Stimulated activated CD4-positive, alpha-beta T cell treated with anti-CD3 and anti-CD28 coated beads, Interleukin-1b, Interleukin-23, amount 100 ng/mL, for 24 hours (primary cell): ENCODE measurements at places on chromosomes 13 and 19.

DNA sequence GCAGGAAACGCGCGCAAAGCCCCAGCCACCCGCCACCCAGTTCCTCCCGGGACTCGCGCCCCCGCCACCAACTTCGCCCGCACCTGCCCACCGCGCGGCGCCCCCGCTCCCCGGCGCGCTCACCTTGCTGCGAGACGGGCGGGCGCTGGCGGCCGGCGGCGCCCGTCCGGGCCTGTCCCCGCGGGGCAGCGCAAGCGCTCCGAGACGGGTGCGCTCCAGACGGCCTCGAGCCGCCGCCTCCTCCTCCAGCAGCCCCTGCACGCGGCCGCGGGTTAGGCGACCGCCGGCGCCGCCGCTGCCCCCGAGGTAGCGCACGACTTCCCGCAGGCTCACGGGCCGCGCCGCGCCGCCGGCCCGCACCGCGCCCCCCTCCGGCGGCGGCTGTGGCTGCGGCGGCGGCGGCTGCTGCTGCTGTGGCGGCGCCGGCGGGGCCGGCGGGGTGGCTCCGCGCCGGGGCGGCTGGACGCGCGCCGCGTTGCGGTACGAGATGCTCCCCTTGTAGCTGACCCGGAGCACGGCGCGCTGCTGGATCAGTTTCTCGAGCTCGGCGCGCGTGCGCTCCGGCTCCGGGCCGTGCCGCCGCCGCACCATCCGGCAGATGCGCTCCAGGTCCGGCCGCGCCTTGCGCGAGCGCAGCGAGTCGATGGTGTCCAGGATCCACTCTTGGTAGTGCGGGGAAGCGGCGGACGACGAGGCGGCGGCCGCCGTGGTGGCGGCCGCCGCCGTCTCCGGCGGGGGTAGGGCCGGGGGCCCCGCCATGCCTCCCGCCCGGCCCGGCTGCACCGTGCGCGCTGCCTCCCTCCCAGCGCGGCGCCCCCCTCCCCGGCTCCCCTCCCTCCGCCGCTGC lies 666 bp downstream of the SAMD1 start:
- no peak for DNase-seq

GRCh38 chr19:52896431-52897137 lies 851 bp downstream of the ZNF320 start:
- DNase-seq = no peak

GRCh38 chr13:70490320-70490935 lies 382.2 kb upstream of the KLHL1 start:
- DNase-seq = no peak

DNA sequence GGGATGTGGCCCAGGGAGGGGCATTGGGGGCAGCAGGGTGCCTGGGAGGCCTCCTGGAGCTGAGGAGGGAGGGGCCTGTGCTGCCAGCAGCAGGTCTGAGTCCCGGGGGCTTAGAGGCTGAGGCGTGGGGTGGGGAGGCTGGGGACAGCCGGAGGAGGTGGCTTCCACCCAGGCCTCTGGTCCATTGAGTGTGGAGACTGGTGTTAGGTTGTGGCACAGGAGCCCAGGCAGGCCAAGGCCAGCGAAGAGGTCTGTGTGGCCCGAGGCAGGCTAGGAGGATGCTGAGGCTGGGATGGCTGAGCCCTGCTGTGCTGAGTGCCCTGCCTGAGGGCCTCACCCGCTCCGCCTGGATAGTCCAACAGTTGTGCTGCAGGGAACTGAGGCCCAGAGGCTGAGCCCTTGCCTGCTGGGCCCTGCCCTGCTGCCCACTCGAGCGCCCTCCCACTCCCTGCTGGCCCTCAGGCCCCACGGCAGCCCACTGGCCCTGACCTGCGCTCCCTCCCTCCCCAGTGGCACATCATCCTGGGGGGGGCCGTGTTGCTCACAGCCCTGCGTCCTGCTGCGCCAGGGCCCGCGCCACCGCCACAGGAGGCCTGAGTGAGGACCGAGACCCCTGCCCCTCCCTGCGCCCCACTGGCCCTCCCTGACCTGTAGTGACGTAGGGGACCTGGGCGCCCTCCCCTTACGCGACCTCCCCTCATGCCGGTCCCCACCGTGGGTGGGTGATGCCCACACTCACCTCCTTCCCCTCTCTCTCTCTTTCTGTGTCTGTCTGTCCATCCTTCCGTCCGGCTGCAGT lies 4.9 kb upstream of the GARIN5A start:
- no peak for DNase-seq

DNA sequence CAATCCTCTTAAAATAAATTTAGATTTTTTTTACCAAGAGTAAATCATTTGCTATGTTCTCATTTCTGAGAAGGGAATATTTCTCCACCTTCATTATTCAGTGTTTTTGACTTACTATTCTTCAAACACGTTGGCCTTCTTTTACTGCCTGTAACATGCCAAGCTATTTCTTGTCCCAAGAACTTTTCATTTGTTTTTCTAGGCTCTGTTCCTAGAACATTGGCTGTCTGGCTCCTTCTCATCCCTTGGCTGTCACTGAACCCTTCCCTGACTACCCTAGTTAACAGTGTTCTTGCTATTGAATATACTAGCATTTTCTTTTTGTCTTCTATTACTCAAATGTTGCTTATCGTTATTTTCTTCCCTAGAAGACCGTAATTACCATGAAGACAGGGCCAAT lies 248.1 kb downstream of the ITGBL1 start:
- no peak for DNase-seq

DNA sequence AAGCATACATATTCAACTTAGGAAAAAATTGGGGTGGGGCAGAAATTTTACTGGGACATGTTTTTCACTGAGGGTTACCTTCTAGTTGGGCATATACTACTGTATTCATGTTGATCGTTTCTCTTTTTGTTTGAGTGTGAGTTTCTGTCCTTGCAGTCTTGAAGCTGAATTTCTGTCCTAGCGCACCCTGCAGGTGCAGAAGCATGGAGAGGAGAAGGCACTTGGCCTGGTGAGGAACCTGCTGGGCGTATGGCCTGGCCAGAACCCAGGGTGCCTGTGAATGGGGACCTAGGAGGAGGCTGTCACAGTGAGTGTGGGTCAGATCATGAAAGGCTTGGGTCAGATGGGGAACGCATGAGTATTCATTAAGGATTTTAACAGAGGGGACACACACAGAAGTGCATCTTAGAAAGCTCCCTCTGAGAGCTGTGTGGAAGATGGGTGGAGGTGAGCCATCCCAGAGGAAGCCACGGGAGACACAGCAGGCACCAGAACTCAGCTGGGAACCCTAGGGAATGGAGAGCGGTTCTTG lies 36.8 kb downstream of the SERP2 start:
- DNase-seq = no peak

- no peak for DNase-seq
Measured at GRCh38 chr19:39166571-39167391, 30.0 kb upstream of the NCCRP1 start.

DNA sequence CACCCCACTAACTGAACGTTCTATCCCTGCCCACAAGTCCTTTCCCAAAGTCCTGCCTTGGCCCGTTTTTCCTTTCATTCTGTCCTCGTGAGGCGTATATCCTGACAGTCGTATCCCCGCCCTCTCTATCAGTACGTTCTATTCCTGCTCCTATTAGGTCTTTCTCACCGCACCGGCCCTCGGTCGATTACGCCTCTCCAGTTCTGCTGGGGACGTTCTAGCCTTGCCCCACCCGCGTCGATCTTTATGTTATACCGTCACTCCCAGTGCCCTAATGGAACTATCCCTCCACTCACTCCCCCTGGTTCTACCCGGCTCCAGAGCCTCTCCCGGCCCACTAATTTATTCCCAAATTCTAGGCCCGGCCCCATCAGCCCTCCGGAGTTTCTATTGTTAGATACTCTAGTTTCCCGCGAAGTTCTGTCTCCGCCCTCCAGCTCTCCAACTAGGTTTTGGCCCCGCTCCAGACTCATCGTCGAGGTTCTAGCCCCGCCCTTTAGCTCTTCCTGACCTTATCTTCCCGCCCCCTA lies 2.0 kb downstream of the PLAUR start:
- DNase-seq = no peak
